ENCODE measurements at places on chromosomes 3 and 15.

DNA sequence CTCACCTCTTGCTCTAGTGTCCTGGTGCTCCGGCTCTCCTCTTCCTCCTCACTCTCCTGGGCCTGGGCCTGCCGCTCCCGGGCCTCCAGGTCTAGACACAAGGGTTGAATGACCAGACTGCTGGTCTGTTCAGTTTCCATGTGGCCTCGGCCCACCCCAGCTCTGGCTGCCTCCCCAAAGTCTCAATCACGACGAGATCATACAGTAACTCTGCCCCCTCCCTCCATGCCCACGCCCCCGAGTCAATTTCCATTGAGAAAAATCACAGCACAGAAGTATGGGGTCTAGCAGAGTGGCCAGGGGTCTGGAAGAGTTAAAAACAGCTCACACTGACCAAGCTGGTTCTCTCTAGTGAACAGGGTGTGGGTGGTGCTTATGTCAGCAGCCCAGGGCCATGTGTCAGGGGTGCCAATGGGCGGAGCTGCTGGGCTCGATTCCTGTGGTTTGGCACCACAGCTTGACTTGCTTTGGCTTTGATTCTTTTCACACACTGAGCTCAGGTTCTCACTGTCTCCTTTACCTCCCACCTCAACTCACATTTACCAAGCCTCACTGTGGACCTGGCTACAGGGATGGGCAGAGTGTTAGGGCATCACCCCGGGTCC is 6.9 kb downstream of the C15orf62 start:
- H3K4me1 ChIP-seq, result peaks cover 7% of the 10 kb centered on the region
- H3K27me3 ChIP-seq, result no peaks in the 10 kb centered on the region
- no peak overlapping the region for H3K4me3 ChIP-seq
- peak overlapping the region; percentile 86 for H3K27ac ChIP-seq
- ATAC-seq, result peak; percentile 94

DNA sequence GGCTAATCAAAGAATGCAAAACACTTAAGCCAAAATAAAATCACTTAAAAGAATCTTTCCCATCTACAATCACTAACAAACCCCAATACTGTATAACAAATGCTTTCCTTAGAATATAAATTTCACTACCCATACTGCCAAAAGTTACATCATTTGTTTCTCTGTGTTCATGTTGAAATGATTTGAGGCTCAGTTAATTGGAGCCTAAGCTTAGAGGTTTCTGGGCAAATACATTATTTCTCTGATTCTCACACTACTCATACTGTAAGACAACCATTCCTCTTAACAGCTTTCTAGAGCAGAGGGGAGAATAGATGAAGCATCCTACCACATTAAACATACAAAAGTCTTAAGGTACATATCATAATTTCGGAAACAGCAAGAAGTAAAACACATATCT is 2.1 kb downstream of the RIOX2 start:
- ATAC-seq, result no peak
- H3K4me3 ChIP-seq, result peak overlapping the region; percentile 94
- peaks cover 47% of the 10 kb centered on the region for H3K4me1 ChIP-seq
- no peaks in the 10 kb centered on the region for H3K27me3 ChIP-seq

DNA sequence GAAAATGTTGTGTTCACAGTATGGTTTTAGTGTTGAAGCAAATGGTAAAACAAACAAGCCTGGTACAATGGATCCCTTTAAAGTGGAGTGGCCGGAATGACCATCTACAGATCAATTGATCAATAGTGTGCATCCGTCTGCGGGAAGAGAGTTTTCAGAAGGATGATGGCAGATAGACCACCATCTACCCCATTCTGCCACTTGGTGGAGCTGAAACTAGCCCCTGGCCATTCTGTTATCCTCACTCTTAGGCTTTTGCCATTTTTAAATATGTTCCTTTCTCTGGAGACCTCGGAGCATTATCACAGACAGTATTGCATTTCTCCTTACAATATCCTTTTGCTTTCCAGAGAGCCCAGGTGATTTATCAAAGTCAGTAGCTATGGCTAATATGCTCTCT is 258.9 kb upstream of the CFAP20DC start:
- no peak overlapping the region for H3K4me3 ChIP-seq
- no peak for ATAC-seq
- no peak overlapping the region for H3K27ac ChIP-seq
- H3K36me3 ChIP-seq, result no peaks in the 10 kb centered on the region

DNA sequence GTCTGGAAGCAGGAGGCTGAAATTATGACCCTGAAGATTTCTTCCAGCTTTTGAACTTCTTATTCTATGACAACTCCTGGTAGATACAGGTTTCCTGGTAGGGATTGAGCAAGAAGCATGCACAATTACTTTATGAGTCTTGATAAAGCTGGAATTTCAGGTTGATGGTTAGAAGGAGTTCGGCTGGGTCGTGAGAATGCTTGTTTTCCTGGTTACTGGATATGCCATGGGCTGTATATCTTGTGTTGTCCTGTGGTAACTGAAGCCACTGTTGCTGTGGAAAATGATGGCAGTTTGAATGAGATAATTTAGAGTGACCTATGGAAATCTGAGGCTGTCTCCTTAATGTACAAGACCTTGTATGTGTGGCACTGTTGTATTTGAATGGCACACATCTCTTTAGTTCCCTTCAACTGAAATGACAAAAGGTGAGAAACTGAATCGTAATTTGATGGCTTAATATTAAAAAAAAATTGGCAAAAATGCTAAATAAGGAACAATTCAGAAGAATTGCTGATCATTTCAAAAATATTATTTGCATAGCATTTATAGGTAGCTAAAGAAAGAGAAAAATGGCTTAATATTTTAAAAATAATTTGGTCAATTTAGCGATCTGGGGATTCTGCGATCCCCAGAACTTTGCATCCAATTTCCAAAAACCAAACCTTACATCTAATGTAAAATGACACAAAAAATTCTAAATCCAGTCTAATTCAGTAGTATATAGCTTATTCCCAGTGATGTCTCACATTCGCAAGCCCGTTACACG is 1.1 kb upstream of the UBE2E1 start:
- H3K36me3 ChIP-seq, result peaks cover 31% of the 10 kb centered on the region
- no peaks in the 10 kb centered on the region for H3K27me3 ChIP-seq
- H3K4me1 ChIP-seq, result peaks cover 20% of the 10 kb centered on the region
- ATAC-seq, result no peak
- H3K27ac ChIP-seq, result no peak overlapping the region

GRCh38 chr3:171284308-171285075 is 175.7 kb downstream of the TNIK start:
- H3K36me3 ChIP-seq, result no peaks in the 10 kb centered on the region
- H3K4me1 ChIP-seq, result peaks cover 42% of the 10 kb centered on the region
- no peaks in the 10 kb centered on the region for H3K27me3 ChIP-seq
- peak; percentile 59 for ATAC-seq
- H3K27ac ChIP-seq, result peak overlapping the region; percentile 46

GRCh38 chr3:47428662-47429061 is 47.1 kb downstream of the SCAP start:
- no peaks in the 10 kb centered on the region for H3K27me3 ChIP-seq
- H3K4me1 ChIP-seq, result peaks cover 9% of the 10 kb centered on the region
- H3K4me3 ChIP-seq, result no peak overlapping the region
- peaks cover 40% of the 10 kb centered on the region for H3K36me3 ChIP-seq

- H3K4me1 ChIP-seq, result no peaks in the 10 kb centered on the region
- H3K4me3 ChIP-seq, result no peak overlapping the region
- no peak for ATAC-seq
- H3K27ac ChIP-seq, result no peak overlapping the region
Measured at GRCh38 chr3:79598594-79598993, 169.2 kb downstream of the ROBO1 start.

GRCh38 chr3:188236271-188236670 is 82.3 kb downstream of the LPP start:
- H3K36me3 ChIP-seq, result peaks cover 11% of the 10 kb centered on the region
- no peak for ATAC-seq
- no peaks in the 10 kb centered on the region for H3K27me3 ChIP-seq
- peaks cover 24% of the 10 kb centered on the region for H3K4me1 ChIP-seq
- no peak overlapping the region for H3K4me3 ChIP-seq
- no peak overlapping the region for H3K27ac ChIP-seq

- H3K27ac ChIP-seq, result no peak overlapping the region
- no peak overlapping the region for H3K4me3 ChIP-seq
- H3K27me3 ChIP-seq, result no peaks in the 10 kb centered on the region
- H3K36me3 ChIP-seq, result no peaks in the 10 kb centered on the region
Measured at GRCh38 chr15:23853286-23853685, 166.2 kb upstream of the NDN start.

GRCh38 chr3:196754091-196754981 is 14.7 kb downstream of the PAK2 start:
- no peaks in the 10 kb centered on the region for H3K27me3 ChIP-seq
- ATAC-seq, result no peak
- no peak overlapping the region for H3K4me3 ChIP-seq
- H3K27ac ChIP-seq, result peak overlapping the region; percentile 49
- H3K4me1 ChIP-seq, result peaks cover 29% of the 10 kb centered on the region

GRCh38 chr3:62500556-62501288 is 127.4 kb upstream of the FEZF2 start:
- H3K4me1 ChIP-seq, result no peaks in the 10 kb centered on the region
- H3K27ac ChIP-seq, result no peak overlapping the region
- H3K36me3 ChIP-seq, result no peaks in the 10 kb centered on the region
- H3K27me3 ChIP-seq, result peaks cover 3% of the 10 kb centered on the region
